ENCODE measurements at places on chromosomes 6 and 20. TPM values are rescaled to one million over a fixed set of nuclear protein-coding genes. Genes with fewer than 3 reads are reported as not detected.

ROMO1 gene
- total RNA-seq: 143 TPM

TEAD3 gene
- 23.7 TPM for total RNA-seq

GRCh38 chr6:4138186-4138585 lies 2.8 kb upstream of the ECI2 start:
- no peak for DNase-seq

GRCh38 chr20:13610184-13610583 lies 28.5 kb downstream of the TASP1 start:
- peak; percentile 24 for DNase-seq

DNA sequence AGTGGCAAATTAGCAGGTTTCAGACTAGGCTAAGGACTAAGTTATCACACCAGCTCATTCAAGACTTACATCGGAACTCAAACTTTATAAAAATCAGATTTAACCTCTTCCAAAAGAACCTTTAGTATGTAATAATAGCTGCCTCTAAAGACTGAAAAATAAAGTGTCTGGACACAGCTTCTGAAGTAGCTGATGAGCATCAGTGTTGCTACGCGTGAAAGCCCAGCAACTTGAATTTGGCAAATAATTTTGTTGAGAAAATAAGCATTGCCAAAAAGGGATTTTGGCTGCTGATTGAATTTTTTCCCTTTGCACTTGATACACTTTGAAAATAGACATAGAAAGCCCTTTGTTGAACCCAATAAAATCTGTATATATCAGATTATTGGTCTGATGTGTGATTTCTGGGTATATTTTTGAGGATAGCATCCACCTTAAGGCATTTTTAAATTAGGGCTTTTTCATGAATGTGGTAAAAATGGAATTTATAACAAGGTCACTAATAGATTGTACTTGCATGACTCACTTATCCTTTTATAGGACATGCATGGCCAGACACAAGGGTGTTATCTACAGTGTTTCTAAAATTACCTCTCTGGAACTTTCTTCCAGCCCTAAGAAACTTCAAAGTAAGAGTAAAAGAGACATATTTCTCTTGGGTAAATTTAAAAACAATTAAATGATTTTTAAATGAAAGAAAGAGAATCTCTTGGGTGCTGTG lies 350.4 kb downstream of the TENT5A start:
- DNase-seq: peak; percentile 42

DNA sequence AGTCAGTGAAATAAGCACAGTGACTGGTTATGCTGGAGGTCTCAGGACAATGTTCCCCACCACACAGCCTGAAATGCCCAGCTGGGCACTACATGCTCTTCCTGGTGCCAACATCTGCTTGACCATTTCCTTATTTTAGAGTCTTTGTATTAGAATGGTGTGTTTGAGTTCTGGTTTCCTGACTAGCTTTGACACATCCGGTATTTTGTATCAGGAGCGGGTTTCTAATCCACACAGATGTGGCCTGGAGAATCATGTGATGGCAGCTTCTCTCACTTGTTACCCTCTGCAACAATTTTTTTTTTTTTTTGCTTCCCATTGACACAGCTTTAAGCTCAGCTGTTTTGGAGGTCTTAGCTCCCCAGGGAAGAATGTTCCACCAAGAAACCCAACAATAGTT lies 164.5 kb upstream of the CST7 start:
- DNase-seq: no peak

GRCh38 chr6:17945111-17945510 lies 42.3 kb downstream of the KIF13A start:
- DNase-seq: no peak

GRCh38 chr20:34578521-34578920 lies 20.0 kb downstream of the MAP1LC3A start:
- no peak for DNase-seq

RFX6 gene
- total RNA-seq: not detected

DNA sequence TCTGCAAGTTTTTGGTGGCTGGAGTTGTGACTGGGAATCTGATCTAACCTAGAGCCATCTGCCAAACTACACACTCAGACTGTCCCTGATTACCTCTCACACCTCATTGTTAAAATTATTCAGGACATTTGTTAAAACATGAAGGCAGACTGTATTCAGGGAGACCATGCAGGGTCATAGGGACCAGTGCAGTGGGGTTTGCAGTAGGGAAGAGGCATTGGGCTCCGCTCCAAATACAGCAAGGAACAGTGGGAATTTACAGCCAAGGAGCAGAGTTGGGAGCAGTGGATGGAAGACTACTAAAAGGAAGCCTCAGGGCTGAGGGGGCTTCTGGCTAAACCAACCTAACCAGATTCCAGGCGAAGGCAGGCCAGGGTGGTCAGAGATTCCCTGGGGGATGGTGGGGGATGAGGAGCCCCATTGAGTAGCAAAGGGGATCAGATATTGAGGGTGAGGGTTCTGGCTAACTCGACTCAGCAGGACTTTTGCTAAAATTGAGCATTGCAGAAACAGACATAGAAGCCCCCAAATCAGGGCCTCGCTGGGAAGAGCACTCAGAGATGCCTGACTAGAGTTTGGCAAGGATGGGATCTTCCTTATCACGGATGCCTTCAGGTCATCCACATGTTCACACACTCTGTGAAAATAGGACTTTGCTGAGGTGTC lies 172.0 kb downstream of the ZDHHC14 start:
- DNase-seq: no peak

PRDM13 gene
- not detected for total RNA-seq

DNA sequence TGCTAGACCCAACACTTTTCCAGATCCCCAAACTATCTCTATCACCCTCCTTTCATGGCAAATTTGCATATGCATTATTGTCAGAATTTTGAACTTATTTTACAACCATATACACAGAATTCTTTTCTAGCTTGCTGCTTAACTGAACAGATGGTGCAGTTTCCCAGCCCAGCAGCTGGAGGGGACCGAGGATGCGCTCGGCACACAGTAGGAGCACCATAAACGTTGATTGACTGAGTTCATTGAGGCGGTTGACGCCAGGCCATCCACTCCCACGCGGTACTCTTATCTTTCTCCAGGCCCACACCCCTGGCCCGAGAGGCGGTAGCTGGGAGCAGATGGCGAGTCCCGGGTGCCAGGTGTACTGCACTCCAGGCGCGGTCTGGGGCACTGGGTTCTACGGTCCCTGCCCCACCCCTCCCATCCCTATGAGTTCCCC lies 6.8 kb upstream of the SOX4 start:
- DNase-seq: no peak

- DNase-seq: no peak
These were observed 47.5 kb upstream of the JAG1 start for GRCh38 chr20:10721137-10721896.

GRCh38 chr6:78517399-78517798 lies 350.0 kb upstream of the IRAK1BP1 start:
- DNase-seq: no peak

- peak; percentile 11 for DNase-seq
These were observed 23.3 kb downstream of the PXT1 start for GRCh38 chr6:36419310-36419709.

TP53TG5 gene
- not detected for total RNA-seq

DNA sequence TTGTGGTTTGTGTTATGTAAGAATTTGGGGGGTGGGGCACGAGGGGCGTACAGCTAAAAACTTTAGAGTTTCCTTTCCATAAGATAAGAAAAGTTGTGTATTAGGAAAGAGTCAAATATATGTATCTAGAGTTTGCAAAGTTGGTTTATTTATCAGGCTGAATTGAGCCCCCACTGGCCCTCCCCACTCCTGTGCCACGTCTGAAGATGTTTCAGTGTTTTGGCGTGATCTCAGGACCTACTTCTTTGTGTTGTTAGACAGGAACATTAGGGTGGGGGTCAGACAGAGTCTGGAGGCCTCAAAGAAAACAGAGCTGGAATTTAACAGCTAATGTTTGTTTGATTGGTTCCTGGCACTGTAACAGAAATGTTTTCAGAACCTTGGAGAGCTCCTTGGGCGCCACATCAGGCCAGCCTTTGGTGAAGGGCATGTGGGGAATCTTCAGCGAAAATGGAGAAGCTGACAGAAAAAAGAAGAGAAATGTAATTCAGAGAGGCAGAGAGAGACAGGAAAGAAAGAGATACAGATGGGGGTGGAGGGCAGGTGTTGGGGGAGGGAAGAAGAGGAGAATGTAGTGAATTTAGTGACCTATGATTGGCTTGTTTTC lies 674 bp downstream of the NRSN1 start:
- DNase-seq: peak; percentile 58

EDN1 gene
- 2.9 TPM for total RNA-seq

HLA-A gene
- 421 TPM for total RNA-seq

DNA sequence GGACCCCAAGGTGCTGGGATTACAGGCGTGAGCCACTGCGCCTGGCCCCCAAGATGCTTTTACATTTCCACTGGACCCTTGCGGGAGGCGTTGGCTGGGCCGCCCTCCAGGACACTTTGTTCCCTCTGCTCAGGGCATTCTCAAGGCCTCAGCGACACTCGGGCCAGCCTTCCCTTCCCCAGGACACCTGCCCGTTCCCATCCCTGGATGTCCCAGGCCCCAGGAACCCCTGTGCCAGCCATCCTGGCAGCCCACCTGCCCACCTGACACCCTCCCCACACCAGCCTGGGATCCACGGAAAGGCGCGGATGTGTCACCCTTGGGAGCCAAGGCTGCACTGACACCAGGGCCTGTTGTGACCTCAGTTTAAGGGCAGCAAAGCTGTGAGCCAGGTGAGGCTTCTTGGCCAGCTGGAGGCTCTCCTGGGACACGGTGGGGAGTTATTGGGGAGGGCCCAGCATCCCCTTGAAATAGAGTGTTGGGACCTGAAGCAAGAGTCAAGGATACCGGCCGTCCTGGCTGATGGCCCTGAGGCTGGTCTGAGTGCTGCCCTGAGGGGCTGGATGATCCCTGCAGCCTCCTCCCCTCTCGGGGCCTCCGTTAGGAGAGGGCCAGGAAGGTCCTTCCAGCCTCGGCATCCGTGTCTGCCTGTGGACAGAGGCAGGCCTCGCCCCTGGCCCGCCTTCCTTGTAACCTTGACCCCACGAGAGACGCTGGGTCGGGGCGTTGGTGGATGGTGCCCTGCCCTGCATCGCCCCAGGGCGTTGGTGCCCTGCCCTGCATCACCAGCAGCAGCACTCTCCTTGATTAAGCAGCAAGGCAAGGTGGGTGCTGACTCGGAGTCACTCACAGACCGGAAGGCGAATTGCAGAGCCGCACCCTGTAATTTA lies 84.2 kb upstream of the BHLHE23 start:
- DNase-seq: no peak

GRCh38 chr6:124943658-124944057 lies 18.6 kb upstream of the RNF217 start:
- DNase-seq: peak; percentile 21

DNA sequence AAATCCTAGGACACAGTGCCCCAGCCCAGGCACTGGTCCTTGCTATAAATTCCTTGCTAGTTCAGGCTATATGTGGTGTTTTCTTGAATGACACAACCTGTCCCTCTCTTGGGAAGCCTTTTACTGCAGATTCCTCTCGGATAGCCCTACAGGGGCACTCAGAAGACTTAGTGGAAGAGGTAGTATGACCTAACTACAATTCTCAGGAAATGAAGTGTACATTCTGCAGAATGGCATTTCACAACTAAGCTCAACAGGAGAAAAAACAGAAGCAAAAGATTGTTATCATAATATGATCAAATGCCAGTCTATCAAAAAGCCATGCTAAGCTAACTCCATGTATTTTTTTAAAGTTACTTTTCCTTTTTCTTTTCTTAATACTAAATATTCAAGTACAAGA lies 66.3 kb upstream of the FBXL4 start:
- no peak for DNase-seq

GRCh38 chr6:158324136-158324535 lies 11.9 kb downstream of the TULP4 start:
- DNase-seq: peak; percentile 68

IL20RA gene
- 0.43 TPM for total RNA-seq

- no peak for DNase-seq
These were observed 98.7 kb downstream of the TRIM27 start for GRCh38 chr6:28824793-28825731.

DNA sequence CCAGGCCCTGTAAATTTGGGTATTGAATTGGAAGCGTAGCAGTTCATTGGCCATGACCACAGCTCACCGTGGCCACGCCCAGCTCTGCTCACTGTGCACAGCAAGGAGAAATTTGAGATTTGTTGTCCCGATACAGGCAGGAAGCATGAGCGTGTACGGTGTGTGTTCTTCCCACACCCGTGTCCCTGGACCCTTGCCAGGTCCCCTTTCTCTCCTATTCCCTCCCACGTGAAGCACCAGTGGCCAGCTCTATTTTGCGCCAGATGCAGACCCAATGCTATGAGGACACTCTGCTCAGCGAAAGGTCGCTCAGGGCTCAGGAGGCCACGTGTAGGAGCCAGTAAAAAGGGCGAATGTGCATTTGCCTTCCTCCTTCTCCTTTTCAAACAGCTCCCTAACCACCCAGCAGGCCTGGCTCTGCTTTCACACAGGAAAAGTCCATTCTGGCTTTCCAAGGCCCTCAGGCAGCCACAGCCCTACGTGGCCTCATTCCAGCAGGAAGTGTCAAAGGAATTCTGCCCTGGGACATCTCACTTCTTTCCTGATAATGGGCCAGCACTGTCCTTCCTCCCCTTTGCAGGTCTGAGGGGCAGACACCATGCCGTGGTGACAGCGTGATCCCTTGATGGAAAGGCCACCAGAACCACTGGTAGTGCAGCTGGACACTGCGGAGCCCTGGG lies 499.2 kb upstream of the CDH4 start:
- DNase-seq: no peak

TNXB gene
- 4.8 TPM for total RNA-seq

- DNase-seq: no peak
These were observed 13.9 kb upstream of the AARS2 start for GRCh38 chr6:44327096-44327495.

GRCh38 chr6:71246596-71246995 lies 42.0 kb upstream of the OGFRL1 start:
- DNase-seq: no peak

DNA sequence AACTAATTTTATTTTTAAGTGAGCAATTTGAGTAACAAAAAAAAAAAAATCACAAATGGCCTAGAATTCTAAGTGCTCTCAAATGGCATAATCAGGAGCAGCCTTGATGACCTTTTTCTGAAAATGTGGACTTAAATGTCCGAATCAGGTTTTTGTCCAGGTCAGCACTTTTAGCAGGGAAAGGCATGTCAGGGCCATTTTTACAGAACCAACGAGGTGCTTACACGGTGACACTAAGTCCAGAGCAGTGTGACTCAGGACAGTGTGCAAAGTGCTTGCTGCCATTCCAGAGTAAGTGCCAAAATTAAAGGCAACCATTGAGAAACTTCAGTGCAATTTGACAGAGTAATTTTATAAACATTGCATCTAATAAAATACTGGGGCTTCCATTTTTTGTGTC lies 127.8 kb downstream of the KIF16B start:
- no peak for DNase-seq

DNA sequence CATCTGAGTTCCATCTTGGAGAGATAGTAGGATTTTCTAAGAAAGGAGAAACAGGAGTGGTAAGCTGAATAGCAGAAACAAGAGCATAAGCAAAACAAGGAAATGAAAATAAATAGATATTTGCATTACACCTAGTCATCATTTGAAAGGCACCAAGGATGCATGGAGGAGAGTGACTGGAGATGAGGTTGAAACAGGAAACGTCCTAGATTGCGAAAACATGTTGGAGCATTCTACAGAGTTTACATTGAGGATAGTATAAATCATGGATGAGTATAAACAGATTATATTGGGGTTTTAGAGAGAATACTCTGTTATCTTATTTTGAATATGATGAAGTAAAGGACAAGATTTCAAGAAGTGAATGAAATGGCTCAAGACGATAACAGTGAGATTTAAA lies 507.3 kb downstream of the EYS start:
- no peak for DNase-seq

ZNF391 gene
- total RNA-seq: 0.32 TPM
